ENCODE measurements at places on chromosomes 3 and 15. TPM values are rescaled to one million over a fixed set of nuclear protein-coding genes. Genes with fewer than 3 reads are reported as not detected.

- no peak for DNase-seq
Measured at GRCh38 chr3:157581371-157581770, 78.2 kb upstream of the VEPH1 start.

GRCh38 chr15:95864467-95864886, 466.0 kb upstream of the NR2F2 start:
- DNase-seq = no peak

DNA sequence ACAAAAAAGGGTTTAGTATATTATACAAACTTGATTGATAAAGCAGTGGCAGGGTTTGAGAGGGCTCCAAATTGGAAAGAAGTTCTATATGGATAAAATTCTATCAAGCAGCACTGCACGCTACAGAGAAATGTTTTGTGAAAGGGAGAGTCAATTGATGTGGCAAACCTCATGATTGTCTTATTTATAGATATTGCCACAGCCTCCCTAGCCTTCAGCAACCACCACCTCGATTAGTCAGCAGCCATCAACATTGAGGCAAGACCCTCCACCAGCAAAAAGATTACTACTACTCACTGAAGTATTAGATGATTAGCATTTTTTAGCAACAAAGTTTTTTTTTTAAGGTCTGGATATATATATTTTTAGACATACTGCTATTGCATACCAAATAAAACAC, 296.7 kb downstream of the CHST2 start:
- no peak for DNase-seq

DNA sequence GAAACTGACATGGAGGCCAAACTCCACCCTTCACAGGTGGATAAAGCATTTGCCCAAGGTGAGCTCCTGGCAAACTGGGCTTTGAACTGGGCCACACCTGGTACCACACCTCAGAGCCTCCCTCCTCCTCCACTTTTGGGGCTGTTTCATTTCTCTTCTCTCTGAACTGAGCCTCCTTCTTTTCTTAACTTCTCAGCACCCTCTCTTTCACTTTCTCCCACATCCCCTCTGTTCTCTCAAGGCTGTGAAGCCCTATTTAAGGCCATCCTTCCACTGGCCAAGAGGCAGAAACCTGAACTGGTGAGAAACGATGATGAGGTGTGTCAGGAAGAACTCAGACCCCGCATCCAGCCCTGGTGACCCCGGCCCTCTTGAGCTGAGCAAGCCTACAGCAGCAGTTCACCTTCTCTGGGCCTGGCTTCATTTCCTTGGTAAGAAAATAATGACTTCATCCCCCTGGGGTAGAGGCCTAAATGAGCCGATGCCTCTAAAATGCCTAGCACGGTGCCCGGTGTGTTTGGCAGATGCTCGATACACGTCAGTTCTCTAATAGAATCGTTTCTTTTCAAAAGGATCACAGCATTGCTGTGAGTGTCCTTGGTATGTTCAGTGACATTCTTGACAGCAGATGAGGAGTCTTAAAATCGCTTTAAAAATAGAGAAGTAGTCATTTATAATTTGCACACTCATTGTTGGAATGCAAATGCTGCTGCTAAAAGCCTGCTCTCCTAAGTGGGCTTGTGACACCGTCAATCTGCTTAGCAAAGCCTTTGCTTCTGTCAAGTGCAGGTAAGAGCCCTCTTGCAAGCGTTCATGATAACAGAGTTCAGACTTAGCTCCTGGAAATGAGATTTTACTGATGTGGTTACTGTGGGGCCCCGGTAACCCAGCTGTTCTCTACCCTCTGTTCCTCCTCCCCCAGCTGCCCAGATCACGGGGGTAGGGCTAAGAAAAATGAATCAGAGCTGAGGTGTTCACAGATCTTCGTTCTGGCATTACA, 97.7 kb upstream of the ATP2B2 start:
- DNase-seq = no peak

DNA sequence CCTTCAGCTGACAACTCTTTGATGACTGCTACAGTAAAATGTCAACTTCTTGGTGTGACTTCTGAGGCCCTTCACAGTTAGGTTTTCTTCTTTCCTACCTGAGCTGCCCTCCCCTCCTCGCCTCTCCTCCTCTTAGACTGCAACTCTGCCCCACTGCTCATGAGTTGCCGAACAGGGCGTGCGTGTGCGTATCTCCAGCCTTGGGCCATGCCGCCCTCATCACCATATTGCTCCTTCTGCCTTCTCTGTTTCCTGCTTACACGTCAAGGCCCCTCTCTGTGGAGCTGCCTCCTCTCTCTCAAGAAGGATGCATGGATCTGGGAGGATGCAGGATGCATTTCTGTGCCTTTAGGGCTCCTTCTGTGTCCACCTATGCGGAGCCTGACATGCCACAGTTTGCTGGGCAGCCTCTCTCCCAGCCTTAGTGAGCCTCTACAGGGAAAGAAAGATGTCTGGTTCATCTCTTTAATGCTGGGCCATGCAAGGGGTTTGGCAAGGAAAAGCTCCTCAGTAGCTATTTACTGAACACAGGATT, 205.9 kb downstream of the RPLP1 start:
- DNase-seq = peak; percentile 30

DNA sequence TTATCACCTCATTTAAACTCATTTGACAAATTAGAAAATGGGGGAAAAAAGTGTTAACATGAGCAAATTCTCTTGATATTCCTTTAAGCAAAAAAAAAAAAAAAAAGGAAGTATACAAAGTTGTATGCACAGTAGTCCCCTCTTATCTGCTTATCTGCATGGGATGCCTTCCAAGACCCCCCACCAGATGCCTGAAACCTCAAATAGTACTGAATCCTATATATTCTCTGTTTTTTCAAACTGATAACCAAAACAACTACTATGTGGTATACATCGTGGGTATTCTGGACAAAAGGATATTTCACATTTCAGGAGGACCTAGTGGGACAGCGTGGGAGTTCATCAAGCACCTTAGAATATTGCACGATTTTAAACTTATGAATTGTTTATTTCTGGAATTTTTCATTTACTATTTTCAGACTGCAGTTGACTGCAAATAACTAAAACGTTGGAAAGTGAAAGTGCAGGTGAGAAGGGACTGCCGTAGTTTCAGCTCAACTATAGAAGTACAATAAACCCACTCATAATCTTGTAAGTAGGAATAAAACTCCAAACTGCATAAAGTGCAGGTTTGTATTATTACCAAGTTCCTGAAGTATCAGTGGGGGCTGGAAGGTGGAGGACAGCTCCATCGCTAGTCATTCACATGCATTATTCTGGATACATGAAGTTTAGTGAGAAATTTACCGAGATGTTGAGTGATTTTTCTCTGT, 43.6 kb upstream of the PLCL2 start:
- DNase-seq = no peak

DNA sequence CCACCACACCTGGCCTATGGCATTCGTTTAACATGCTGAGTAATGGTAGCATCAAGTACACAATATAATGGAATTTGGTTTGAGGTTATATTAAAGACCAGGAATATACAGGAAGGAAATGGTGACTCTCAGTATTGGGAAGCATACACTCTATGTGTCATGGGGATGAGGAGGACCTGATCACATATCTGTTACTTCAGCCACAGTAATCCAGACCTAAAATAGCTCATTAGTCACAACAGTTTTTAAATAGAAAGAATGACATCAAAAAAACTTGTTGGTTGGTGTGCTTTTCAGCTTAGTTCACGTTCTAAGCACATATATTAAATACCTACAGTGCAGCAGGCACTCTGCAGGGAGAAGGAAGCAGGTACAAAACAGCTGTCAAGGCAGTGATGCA, 52.5 kb upstream of the ATP2C1 start:
- no peak for DNase-seq

Gene DUOXA1
- total RNA-seq = not detected

Gene OR5K1
- total RNA-seq = not detected
